Endodermal cell (in vitro differentiated cells): ENCODE measurements at places on chromosomes 16 and 17.

GRCh38 chr17:75342996-75343395 is 53.8 kb upstream of the SLC25A19 start:
- DNase-seq = no peak

GRCh38 chr17:42334677-42335076 is 46.4 kb downstream of the STAT5A start:
- no peak for DNase-seq

- DNase-seq = peak; percentile 97
Observed at GRCh38 chr17:5706577-5707210, 122.4 kb upstream of the NLRP1 start.

- peak; percentile 84 for DNase-seq
Observed at GRCh38 chr17:51487947-51488346, 227.6 kb downstream of the UTP18 start.

- no peak for DNase-seq
Observed at GRCh38 chr16:7113395-7113794, 219.2 kb upstream of the RBFOX1 start.

DNA sequence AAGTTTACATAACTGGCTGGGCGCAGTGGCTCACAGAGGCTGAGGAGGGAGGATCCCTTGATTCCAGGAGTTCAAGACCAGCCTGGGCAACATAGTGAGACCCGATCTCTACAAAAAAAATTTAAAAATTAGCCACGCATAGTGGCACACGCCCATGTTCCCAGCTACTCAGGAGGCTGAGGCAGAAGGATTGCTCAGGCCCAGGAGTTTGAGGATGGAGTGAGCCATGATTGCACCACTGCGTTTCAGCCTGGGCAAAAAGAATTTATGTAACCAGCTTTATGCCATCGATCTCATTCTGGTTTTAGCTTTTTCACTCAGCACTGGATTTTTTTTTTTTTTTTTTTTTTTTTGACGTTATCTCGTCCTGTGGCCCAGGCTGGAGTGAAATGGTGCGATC is 9.1 kb upstream of the CD300E start:
- DNase-seq = no peak

DNA sequence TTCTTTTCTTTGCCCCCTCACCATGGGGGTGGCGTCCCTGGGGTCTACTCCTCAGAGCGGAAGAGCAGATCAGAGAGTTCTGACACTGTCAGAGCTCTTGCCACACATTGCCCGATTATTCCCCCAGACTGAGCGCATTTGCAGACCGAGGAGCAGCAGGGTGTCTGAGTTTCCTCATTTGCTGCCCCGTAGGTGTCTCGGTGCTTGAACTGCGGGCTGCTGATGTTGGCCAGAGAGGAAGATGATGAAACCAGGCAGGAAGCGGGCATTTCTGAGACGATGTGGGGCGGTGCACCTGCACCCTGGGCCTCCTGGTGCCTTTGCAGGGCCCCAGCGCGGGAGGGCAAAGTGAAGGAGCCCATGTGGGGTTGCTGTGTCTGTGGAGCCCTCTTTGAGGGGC is 55.2 kb downstream of the ARSG start:
- no peak for DNase-seq

- DNase-seq = no peak
Observed at GRCh38 chr16:9929313-9929712, 252.9 kb downstream of the GRIN2A start.

GRCh38 chr17:30848021-30848420 is 16.3 kb downstream of the ATAD5 start:
- no peak for DNase-seq

DNA sequence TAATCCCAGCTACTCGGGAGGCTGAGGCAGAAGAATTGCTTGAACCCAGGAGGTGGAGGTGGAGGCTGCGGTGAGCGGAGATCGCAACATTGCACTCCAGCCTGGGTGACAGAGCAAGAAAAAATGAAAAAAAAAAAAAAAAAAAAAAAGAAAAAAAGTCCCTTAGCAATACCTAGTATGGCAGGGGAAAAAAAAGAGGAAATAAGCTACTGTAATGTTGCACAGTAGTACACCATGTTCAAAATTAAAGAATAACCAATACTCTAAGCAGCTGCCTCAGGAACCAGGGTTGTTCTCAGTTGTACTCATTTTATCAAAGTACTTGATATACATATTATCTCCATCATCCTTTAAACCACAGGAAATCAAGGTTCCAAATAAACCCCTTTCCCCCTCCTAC is 17.3 kb upstream of the TXNDC11 start:
- no peak for DNase-seq

DNA sequence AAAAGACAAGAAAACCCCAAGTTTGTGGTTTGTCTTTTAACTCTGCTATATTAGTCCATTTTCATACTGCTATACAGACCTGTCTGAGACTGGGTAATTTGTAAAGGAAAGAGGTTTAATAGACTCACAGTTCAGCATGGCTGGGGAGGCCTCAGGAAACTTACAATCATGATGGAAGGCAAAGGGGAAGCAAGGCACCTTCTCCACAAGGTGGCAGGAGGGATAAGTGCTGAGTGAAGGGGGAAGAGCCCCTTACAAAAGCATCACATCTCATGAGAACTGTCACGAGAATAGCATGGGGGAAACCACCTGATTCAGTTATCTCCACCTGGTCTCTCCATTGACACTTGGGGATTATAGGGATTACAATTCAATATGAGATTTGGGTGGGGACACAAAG is 13.5 kb upstream of the ADAM11 start:
- peak; percentile 62 for DNase-seq

GRCh38 chr17:78709119-78709681 is 72.9 kb downstream of the CYTH1 start:
- DNase-seq = no peak

DNA sequence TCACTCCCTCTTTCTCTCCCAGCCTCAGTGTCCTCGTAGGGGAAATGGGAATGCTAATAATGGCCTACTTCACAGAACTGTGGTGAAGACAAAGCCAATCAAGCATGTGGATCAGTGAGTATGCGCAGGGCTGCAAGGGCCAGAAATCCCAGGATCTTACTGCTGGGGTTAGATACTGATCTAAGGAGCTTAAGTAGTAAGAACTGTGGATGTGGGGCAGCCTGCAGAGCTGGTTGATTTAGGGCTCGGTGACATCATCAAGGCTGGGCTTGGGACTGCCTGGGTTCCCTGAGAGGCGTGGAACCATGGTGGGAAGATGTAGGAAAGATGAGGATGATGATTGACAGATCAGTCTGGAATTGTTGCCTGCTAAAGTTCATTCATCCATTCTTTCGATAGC is 25.6 kb downstream of the GOSR2 start:
- no peak for DNase-seq

GRCh38 chr16:84537491-84538151 is 33.2 kb upstream of the MEAK7 start:
- no peak for DNase-seq

DNA sequence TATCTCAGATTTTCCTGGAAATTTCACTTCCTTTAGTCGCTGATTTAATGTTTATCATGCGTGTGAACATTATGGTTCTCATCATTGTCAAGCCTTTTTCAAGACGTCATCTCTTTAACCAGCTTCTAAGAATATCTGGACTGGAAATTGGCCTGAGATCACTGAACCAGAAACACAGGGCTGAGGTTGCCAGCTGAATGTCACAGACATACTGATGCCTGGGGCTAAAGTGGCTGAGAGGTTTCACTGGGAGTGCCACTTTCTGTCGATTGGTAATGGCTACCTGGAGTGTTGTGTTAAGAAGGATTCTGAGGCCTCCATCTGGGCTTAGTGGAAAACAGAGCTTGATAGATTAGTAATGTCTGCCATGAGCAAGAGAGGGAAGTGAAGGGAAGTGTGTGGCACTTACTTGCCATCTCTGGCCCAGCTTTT is 54.2 kb downstream of the CRISPLD2 start:
- DNase-seq = no peak
